ENCODE measurements at places on chromosomes 3 and 15.

DNA sequence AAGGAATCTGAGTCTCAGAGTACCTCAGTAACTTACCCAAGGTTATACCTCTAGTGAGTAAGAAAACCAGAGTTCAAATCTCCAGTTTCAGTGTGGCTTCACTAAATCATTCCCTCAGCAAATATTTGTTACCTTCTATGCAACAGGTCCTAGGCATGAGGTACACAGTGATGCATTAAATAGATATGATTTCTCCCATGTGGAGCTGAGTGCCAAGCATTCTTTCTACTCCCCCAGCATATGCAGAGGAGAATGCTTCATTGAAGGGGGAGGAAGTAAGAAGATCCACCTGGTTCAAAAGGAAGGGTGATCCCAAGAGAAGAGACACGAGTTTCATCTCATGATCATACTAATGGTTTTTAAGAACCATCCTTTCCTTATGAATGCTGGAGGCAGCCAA lies 6.8 kb upstream of the MTHFS start:
- DNase-seq, result no peak

- no peak for DNase-seq
Measured at GRCh38 chr3:170047133-170047404, 9.3 kb downstream of the GPR160 start.

GRCh38 chr15:101437618-101438481 lies 51.7 kb downstream of the PCSK6 start:
- DNase-seq, result no peak

- no peak for DNase-seq
Measured at GRCh38 chr3:81695302-81695701, 66.1 kb downstream of the GBE1 start.

DNA sequence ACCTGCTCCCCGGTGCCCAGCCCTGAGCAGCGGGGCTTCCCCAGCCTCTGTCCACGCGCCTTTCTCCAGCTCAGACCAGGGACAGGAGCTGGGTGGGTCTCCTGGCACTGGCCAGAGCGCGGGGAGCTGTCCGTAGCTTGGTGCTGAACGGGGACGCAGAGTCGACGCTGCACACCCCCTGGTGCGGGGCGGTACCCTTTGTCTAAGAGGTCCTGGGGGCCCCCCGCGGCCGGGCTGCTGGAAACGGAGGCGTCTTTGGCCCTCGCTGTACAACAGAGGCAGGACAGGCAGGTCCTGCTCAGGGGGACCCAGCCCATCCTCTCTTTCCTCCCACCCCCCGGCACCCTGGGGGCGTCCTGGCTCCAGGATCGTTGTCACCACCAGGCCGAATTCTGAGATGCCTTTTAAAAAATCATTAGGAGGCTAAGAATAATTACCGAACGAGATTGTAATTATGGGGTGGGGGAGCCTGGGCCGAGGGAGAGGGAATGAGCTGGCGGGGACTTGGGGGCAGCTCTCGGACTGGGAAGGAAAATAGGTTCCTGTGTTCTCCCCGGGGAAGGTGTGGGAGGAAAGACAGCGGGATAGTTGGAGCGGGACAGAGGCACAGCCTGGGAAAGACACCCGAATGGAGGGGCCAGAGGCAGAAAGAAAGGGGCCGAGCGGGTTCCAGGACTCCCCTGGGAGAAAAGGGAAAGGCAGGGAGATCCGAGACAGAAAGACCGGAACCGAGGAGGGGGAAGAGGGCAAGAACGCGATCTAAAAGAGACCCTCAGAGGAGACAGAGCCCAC lies 4.1 kb upstream of the SKOR1 start:
- peak; percentile 51 for DNase-seq

Data from fibroblast of the aortic adventitia (primary cell).